ENCODE measurements at places on chromosomes 7 and 10. TPM values are rescaled to one million over a fixed set of nuclear protein-coding genes. Genes with fewer than 3 reads are reported as not detected.

- no peak for DNase-seq
Measured at GRCh38 chr10:113131613-113132261, 181.7 kb downstream of the TCF7L2 start.

DNA sequence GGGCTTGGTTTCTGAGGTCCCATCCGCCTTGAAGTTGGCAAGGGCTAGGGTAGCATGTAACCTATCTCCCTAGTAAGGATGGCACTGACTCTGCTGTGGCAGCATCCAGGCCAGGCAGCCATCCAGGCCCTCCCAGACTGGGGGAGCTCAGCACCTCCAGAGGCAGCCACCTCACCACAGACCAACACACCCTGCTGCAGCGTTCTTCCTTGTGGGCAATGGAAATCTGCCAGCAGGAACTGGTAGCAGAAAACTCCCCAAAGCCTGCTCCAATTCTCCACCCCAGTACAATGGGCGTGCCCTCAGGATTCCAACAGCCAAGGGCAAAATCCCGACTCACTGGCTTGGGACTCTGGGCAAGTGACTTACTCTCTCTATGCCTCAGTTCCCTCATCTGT lies 27.5 kb downstream of the DLG5 start:
- peak; percentile 89 for DNase-seq

The PRLHR gene
- not detected for total RNA-seq

- DNase-seq: no peak
Measured at GRCh38 chr7:27141137-27141922, 2.2 kb downstream of the HOXA5 start.

- DNase-seq: no peak
Measured at GRCh38 chr7:8360564-8361153, 72.8 kb upstream of the NXPH1 start.

The ACSL5 gene
- total RNA-seq: 216 TPM

- DNase-seq: no peak
Measured at GRCh38 chr10:14820010-14820774, 17.6 kb downstream of the CDNF start.

GRCh38 chr10:92241158-92241500 lies 49.7 kb downstream of the CPEB3 start:
- peak; percentile 48 for DNase-seq

The HTR7 gene
- 0.21 TPM for total RNA-seq

DNA sequence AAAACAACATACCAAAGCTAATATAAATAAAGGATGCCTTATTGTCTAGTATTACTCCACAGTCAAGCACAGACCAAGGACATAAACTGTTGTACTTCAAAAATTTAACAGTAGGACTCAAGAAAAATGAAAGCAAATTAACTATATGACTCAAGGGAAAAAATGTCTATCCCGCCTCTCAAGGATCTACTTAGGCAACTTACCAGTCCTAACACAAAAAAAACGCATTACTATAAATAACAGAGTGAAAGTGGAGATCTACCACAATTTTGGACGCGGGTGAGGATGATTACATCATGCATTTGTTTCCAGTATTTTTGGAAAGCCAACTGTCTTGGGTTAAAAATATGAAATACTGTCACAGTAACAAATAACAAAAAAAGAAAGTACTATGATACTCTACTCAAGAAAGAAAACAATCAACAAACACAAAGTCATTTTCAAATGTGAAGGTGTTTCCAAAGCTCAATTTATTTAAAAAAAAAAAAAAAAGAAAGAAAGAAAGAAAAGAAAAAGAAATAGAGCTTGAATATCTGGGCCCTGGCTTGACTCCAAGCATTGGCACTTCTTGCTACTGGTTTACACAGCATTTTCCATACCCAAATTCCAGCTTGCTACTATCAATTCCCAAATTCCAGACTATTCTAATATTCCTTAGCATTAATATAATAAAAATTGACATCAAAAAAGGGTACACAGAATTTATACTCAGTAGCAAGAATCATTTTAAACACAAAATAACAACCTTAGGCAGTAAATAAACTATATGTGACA lies 99.4 kb downstream of the RSU1 start:
- no peak for DNase-seq

The OR9A2 gene
- total RNA-seq: not detected

The LRMDA gene
- 10.6 TPM for total RNA-seq

DNA sequence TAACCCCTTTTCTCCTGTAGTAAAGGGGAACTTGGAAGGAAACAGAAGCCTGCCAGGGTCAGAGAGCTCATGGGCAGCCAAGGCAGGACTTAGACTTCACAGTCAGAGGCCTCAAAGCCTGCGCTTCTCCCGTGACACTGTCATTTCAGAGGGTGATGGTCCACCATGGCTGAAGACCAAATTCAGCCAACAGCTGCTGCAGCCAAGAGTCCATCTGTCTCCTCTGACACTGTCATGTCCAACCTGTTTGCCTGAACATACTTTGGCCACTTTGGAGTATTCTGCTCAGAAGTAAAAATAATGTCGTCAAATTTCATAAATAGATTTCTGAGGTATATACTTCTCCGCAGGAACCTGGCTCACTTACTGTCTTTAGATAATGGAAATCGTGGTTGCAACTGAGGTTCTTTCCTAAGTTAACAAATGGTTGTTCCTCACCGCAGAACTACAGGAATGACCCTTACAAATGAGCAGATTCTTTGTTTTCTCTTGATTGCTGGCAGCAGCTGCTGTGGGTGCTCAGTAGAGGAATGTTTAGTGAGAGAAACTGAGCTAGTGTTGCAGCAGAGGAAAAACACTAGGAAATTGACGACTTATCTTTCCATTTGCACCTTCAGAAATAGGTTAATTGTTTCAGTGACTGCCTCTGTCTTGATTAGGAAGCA lies 626.5 kb downstream of the SDK1 start:
- DNase-seq: no peak

The CLDN3 gene
- 781 TPM for total RNA-seq

DNA sequence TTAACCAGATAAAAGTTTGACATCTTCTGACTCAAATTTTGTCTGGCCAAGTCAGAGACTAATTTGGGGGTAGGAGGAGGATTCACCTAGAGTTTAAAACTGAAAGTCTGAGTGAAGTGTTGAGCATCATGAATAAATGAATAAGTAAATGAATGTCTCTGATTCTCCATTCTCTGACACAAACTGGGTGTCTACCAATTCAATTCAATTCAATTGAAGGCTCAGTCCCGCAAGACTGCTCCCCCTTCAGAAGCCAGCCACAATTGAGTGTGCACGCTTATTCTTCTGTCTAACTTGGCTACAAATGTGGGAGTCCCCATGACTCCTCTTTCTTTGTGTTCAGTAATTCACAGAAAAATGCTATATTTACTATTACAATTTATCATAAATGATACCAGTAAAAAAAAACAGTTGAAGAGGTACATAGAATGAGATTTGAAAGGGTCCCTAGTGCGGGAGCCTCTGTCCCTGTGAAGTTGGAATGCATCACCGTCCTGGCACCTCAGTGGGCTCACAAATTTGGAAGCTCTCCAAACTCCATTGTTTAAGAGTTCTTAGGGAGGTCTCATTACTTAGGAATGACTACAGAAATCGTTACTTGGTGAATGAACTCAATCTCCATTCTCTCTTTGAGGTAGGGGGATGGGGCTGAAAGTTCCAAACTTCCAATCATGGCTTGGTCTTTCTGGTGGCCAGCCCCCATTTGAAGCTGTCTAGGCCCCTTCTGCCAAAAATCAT lies 243.7 kb upstream of the PHYHIPL start:
- DNase-seq: no peak

The CTTNBP2 gene
- 3.8 TPM for total RNA-seq

DNA sequence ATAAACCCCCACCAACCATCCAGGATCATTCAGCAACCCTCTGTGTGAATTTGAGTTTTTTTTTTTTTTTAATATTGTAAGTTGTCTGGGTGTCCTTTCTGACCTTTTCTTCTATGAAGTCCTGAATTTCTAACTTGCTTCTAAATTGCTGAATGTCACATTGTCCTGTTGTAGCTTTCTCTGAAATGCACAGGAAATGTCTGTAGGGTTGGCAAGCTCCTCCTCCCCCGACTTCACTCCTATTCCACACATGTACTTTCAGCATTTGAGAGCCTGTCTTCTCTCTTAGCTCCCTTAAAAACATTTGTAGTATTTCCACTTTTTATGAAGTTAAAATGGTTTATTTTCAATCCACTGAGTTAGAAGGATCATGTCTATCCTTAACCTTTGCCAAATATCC lies 3.3 kb upstream of the CNNM2 start:
- DNase-seq: no peak

The TRIM74 gene
- not detected for total RNA-seq

The INSYN2A gene
- 0.08 TPM for total RNA-seq

The CDHR1 gene
- total RNA-seq: 127 TPM

The HECW1 gene
- total RNA-seq: 0.89 TPM

The CTNNA3 gene
- total RNA-seq: 0.21 TPM

The HABP2 gene
- total RNA-seq: not detected

The RADIL gene
- 1.9 TPM for total RNA-seq

DNA sequence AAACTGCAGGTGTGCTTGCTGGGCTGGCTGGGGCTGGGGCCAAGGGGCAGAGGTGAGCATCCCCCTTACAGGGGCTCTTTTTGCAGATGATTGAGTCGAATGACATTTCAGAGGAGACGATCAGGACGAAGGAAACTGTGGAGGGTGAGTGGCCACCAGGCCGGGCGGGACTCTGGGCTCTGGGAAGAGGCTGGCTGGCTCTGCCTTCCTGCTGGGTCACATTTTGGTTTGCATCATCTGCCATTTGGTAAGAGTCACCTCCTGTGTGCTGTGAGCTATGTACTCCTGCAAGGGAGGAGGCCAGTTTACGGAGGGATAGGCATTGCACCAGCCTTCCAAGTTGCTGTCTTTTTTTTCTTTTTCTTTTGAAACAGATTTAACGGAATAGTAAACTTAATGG lies 73.0 kb upstream of the GTF2IRD1 start:
- DNase-seq: no peak

The SEMA3A gene
- 3.4 TPM for total RNA-seq

The CC2D2B gene
- total RNA-seq: 0.37 TPM
